ENCODE measurements at places on chromosomes 16 and 17.

DNA sequence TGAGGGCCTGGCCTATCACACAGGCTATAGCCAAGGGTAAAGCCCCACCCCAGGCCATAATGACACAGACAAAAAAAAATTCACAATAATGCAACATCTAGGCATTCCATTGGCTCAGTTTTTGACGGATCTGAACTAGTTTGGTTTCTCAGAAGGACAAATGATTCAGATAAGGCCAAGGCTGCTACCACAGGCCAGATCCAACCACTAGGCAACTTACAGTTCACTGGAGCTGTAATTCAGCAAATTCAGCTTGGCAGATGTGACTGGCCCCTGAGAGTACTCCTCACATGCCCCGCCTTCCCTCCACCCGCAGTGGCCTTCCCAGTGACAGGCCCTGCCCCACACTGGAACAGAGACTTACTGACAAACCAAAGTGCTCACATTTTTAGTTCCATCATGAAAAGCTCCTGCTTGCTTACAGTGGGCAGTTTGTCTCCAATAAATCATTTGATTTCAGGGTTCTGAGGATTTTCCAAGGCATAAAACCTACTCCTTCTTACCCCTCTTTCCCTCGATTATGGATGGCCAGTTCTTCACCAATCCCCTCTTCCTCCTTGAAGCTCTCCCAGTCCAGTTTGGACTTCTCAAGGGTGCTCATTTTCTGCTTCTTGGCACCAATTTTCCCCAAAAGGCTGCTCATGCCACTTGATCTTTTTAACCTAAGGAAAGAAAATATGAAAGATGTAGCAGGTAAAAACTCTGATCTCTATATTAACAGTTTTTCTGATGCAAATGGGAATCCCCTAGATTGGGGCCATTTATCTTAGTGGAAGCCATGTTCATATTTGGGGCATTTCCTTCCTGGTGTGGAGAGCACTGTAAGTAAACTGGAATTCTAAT, 53.3 kb upstream of the BCAR1 start:
- DNase-seq = no peak

- no peak for DNase-seq
Observed at GRCh38 chr16:55324285-55325079, 479 bp downstream of the IRX6 start.

- no peak for DNase-seq
Observed at GRCh38 chr17:78999056-78999768, 10.4 kb downstream of the CANT1 start.

DNA sequence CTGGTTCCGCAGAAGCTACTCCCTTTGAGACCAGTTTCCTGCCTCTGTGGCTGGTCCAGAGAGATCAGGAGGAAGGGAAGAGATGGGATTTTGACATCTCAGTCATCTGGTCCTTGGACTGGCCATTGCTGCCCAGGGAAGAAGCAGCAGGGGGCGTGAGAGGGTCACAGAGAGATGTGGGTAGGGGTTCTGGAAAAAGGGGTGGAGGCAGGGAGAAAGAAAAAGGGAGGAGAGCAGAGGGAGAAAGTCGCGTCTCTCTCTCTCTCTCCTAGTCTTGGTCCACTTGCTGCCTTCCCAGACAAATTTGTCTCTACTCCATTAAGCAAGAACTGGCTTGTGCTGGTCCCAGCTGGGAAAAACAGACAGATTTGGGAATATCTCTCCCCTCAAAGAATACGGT, 4.4 kb downstream of the SHBG start:
- DNase-seq = no peak

DNA sequence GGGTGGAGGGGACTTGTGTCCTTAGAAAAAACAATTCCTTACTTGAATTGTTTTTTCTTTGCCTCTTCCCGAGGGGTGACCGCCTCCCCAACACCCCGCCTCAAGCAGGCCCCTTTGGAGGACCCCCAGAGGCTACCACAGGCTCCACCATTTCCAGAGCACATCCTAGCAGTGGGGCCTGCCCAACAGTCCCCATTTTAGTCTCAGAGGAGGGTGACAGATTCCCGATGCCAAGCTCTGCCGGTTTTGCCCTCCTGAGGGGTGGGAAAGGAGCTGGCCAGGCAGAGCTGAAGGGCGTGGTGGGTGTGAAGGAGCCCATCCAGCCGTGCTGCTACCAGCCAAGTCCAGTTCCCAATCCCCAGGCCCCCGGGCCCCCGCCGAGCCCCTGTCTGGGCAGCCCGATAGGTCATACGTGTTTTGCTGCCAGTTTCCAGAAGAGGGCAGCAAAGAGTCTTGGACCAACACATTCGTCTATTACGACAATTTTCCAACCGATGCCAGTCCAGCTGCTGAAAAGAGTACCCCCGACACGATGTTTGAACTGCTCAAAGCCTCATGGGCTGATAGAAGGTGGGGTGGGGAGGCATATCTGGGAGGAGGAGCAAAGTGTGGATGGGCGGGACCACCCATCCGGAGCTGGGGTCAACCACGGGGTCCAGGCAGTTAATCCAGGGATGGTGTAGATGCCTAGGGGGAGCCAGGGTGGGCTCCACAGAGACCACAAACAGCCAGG, 18.8 kb upstream of the GAA start:
- peak; percentile 39 for DNase-seq

DNA sequence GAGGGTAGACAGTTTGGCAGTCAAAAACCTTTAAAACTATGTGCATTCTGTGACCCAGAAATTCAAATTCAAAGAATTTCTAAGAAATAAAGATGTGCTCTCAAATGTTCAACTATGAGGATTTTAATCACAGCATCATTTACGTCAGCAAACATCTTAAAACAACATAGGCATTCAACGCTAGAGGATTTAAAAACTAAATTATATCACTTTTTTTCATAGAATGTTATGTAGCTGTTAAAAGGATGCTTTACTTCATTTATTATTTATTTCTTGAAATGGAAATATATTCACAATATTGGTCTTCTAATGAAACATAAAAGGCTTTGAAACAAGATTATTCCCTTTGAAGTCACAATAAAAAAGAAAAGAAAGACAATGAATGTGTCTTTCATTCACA, 3.6 kb downstream of the GLP2R start:
- no peak for DNase-seq

DNA sequence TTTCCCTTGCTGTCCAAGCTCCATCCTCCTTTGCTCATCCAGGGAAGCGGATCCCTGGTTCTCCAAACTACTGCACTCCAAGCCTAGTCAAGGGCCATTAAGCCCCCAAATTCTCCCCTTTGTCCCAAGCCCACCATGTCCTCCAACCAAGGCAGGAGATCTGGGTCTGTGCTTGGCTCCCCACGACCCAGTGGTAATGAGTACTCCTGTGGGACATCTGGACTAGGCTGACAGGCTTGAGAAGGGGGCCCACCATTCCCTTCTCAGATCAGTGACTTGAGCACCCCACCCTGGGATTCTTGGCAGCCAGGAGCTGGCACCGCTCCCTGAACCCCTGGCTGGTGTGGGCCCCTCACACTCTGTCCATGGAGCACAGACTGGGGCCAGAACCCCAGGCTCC, 17.1 kb downstream of the OSBPL7 start:
- no peak for DNase-seq

DNA sequence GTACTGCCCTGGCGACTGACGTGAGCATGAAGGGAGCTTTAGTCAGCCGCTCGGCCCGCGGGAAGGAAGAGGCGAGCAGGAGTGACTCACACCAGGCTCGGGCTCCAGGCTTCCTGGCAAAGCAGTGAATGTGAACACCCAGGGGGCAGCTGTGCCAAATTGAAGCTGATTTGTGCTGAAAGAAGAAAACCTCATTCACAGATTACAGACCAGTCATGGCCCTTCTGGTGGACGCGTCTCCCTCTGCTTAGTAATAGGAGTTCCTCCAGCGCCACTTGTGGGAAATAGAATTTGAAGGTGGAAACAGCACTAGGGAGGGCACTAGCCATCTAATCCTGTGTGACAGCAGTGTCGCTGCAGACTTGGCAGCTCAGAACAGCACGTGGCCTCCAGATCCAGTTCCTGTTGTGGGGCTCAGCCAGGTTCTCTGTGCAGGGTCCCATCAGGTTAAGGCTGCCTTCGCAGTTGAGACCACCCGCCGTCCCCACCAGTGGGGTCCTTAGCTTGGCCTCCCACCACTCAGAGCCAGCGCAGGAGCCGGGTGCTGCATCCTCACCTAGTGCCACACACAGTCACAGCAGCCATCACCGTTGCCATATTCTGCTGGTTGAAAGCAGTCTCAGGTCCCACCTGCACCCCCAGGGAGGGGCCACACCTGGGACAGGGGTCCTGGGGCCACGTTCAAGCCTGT, 164.5 kb upstream of the CHMP6 start:
- DNase-seq = no peak

GRCh38 chr17:31453896-31454295, 62.4 kb downstream of the RAB11FIP4 start:
- no peak for DNase-seq

DNA sequence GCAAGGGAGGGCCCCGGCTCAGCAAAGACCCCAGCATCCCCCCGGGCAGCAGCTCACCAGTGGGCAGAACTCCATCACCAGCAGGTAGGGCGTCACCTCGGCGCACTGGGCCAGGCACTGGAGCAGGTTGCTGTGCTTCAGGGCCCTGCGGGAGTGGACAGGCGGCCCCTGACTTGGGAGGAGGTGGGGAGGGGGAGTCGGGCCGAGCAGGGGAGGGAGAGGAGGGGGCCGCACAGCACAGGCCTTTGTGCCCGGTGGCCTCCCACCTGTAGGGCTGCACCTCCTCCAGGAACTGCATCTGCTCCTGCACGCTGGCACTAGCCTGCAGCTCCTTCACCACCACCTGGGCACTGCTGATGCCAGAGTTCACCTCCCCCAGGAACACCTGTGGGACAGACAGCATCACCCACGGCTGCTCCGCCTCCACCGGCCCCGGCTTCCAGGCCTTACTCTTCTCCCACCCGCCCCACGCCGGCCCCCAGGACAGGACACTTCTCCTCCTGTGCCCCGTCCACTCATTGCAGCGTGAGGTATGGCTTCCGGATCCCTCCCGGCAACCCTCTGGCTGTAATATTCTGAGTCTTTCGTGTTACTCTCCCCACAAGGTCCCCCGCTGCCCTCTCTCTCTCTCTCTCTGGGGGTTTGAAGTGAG, 37.7 kb upstream of the PVALEF start:
- no peak for DNase-seq
